Hair follicular keratinocyte (primary cell): ENCODE measurements at places on chromosomes 6 and 20. TPM values are rescaled to one million over a fixed set of nuclear protein-coding genes. Genes with fewer than 3 reads are reported as not detected.

SMOC2 gene
- not detected in 2 replicates for total RNA-seq

NT5E gene
- 108 and 248 TPM in 2 replicates for total RNA-seq

TP53TG5 gene
- total RNA-seq, result not detected in 2 replicates

NKAIN2 gene
- total RNA-seq, result not detected in 2 replicates

TBX18 gene
- total RNA-seq, result under 0.01 and 0.11 TPM in 2 replicates

TP53INP2 gene
- 0.80 and 1.6 TPM in 2 replicates for total RNA-seq

ZNF334 gene
- 1.1 and 2.7 TPM in 2 replicates for total RNA-seq

EDN1 gene
- 3.4 and 5.5 TPM in 2 replicates for total RNA-seq

COL9A3 gene
- 6.2 and 6.9 TPM in 2 replicates for total RNA-seq

BTNL2 gene
- total RNA-seq, result not detected in 2 replicates

MYLK2 gene
- not detected in 2 replicates for total RNA-seq

OXT gene
- not detected in 2 replicates for total RNA-seq

SEL1L2 gene
- not detected in 2 replicates for total RNA-seq

PKHD1 gene
- not detected in 2 replicates for total RNA-seq

ADTRP gene
- 27.0 and 75.8 TPM in 2 replicates for total RNA-seq

SYTL3 gene
- total RNA-seq, result 0.70 and 1.4 TPM in 2 replicates

LATS1 gene
- total RNA-seq, result 11.5 and 14.4 TPM in 2 replicates

PI3 gene
- total RNA-seq, result 11.0 and 25.5 TPM in 2 replicates

TMEM217 gene
- 0.23 and 1.2 TPM in 2 replicates for total RNA-seq

LRFN2 gene
- 0.04 TPM in 1 of 2 replicates, not detected in the other for total RNA-seq

TTK gene
- total RNA-seq, result 25.9 and 28.8 TPM in 2 replicates

MUCL3 gene
- not detected in 2 replicates for total RNA-seq

FAM217A gene
- total RNA-seq, result not detected in 2 replicates

COL11A2 gene
- 0.08 TPM in 1 of 2 replicates, not detected in the other for total RNA-seq

PERP gene
- 229 and 343 TPM in 2 replicates for total RNA-seq

RNF217 gene
- total RNA-seq, result 8.7 and 13.0 TPM in 2 replicates

EPPIN gene
- total RNA-seq, result not detected in 2 replicates

PAK5 gene
- total RNA-seq, result not detected in 2 replicates

OPRM1 gene
- not detected in 2 replicates for total RNA-seq

SIRPA gene
- total RNA-seq, result 27.8 and 36.1 TPM in 2 replicates

SALL4 gene
- total RNA-seq, result 0.08 TPM in 1 of 2 replicates, not detected in the other

MMUT gene
- 7.2 and 10.8 TPM in 2 replicates for total RNA-seq

VPS52 gene
- total RNA-seq, result 26.3 and 40.4 TPM in 2 replicates

E2F1 gene
- 3.2 and 5.3 TPM in 2 replicates for total RNA-seq

HMGCLL1 gene
- 0.39 and 0.65 TPM in 2 replicates for total RNA-seq

OLIG3 gene
- not detected in 2 replicates for total RNA-seq

EEF1E1 gene
- 78.9 and 114 TPM in 2 replicates for total RNA-seq

TCF15 gene
- not detected in 2 replicates for total RNA-seq

GLP1R gene
- total RNA-seq, result not detected in 2 replicates

TAGAP gene
- not detected in 2 replicates for total RNA-seq

EDN3 gene
- total RNA-seq, result not detected in 2 replicates

FRMD1 gene
- not detected in 2 replicates for total RNA-seq

IP6K3 gene
- total RNA-seq, result not detected in 2 replicates

SLC18B1 gene
- total RNA-seq, result 10.3 and 16.2 TPM in 2 replicates

OR12D3 gene
- not detected in 2 replicates for total RNA-seq

C6orf118 gene
- total RNA-seq, result not detected in 2 replicates

EMILIN3 gene
- 0.04 TPM in 1 of 2 replicates, not detected in the other for total RNA-seq

TRIM10 gene
- not detected in 2 replicates for total RNA-seq

SLC22A23 gene
- 8.6 and 12.7 TPM in 2 replicates for total RNA-seq

OR2B6 gene
- not detected in 2 replicates for total RNA-seq

CCN6 gene
- 0.31 and 2.7 TPM in 2 replicates for total RNA-seq

PRSS35 gene
- total RNA-seq, result 0.08 TPM in 1 of 2 replicates, not detected in the other
